ENCODE measurements at places on chromosomes 12 and 14. TPM values are rescaled to one million over a fixed set of nuclear protein-coding genes. Genes with fewer than 3 reads are reported as not detected.

Gene BATF
- 0.94 TPM for total RNA-seq

- no peak overlapping the region for H3K27ac ChIP-seq
- DNase-seq = no peak
- no peaks in the 10 kb centered on the region for H3K36me3 ChIP-seq
These were observed 15.4 kb upstream of the UBC start for GRCh38 chr12:124929649-124930419.

DNA sequence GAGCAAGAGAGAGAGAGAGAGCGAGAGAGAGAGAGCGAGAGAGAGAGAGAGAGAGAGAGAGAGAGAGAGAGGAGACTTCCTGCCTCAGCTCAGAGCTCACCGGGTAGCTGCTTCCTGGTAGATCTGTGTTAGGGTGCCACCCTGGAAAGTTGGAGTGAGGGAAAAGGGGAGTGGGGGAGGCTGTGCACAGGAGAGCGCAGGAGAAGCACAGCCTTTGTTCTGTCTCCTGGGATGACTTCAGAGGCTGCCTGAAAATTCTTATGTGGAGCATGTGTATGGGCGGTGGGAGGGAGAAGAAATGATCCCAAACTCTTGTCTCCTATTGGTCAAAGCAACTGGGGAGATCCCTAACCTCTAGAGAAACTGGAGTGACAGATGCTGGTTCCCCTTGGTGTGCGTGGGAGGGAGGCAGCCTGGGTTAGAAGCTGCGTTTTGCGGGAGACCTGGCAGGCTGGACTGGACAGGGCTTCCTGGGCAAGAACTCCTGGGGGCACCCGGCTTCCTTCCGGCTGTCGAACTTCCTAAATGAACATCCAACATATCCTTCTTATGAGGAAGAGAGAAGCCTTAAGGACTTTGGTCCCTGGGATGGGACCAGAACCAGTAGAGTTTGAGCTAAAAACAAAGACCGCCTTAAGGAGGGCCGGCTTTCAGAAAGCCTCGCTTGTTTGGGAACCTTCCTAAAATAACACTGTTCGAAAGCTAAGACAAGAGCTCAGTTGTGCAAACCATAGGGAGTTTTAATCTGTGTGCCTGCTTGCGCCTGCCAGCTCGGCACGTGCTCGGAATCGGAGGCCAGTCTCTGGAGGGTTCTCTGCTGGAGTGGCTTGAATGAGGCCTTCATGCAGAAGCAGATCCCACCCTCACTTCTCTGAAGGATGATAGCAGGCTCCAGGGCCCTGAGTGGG, 30.4 kb upstream of the BEGAIN start:
- H3K36me3 ChIP-seq = no peaks in the 10 kb centered on the region
- no peak overlapping the region for H3K27ac ChIP-seq
- peak; percentile 24 for DNase-seq
- peaks cover 69% of the 10 kb centered on the region for H3K27me3 ChIP-seq
- H3K4me3 ChIP-seq = no peak overlapping the region
- peaks cover 9% of the 10 kb centered on the region for H3K4me1 ChIP-seq

DNA sequence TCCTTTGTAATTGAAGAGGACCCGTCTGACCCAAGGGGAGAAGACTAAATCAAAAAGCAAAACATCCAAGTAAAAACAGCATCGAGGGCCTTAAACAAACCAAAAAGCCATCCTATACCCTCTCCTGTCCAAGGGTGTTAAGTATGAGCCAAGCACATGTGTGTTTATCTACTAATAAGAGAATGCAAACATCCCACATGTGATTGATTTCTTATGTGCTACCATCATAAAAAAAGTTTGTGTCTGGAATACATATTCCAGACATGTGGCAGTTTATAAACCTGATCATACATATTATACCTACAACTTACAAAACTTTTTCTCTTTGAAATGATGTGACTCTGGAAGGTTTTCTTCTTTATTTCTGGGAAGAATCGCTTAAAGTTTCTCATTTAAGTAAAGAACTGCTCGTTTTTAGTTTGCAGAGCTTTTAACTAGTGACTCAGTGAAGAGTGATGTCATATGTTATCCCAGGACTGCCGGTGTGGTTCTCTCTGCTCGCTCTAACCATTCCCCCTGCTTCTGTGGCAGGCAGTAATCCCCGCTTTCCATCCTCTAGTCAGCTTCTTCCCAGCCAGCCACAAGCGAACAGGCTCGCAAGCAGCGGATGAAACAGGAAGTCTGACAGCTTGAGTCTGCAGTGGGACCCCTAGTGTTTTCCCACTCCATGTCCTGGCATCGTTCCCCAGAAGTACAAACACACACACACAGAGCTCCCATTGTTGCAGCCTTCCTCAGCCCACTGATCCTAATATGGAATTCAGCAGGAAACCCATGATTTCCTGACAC, 431 bp upstream of the RHOJ start:
- peak overlapping the region; percentile 54 for H3K4me3 ChIP-seq
- H3K36me3 ChIP-seq = no peaks in the 10 kb centered on the region

GRCh38 chr12:64173456-64173855, 48.6 kb downstream of the KICS2 start:
- H3K27ac ChIP-seq = no peak overlapping the region
- H3K27me3 ChIP-seq = no peaks in the 10 kb centered on the region
- DNase-seq = no peak
- H3K4me3 ChIP-seq = no peak overlapping the region
- H3K36me3 ChIP-seq = no peaks in the 10 kb centered on the region

Gene COL2A1
- total RNA-seq = 0.05 TPM

DNA sequence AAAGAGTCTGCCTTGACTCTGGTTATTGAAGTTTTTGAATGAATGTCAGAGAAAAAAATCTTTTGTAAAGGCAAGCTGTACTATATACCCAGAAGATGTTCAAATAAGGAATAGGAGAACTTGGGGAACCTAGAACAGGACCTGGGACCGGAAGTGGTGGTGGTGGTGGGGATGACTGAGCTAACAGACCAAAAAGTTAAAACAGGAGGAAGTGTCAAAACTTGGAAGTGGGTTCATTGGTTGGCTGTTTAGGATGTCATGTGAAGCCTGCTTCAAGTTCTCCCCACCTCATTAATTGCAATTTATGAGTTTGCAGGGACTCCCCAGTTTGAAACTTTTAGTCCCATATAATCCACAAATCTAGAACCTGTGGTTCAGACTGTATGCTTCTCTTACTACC, 26.2 kb downstream of the PLXNC1 start:
- no peaks in the 10 kb centered on the region for H3K36me3 ChIP-seq
- H3K4me1 ChIP-seq = peaks cover 2% of the 10 kb centered on the region
- H3K4me3 ChIP-seq = no peak overlapping the region
- no peaks in the 10 kb centered on the region for H3K27me3 ChIP-seq
- peak; percentile 47 for DNase-seq

Gene TAS2R50
- total RNA-seq = 0.27 TPM
